ENCODE measurements at places on chromosomes 13 and 19. TPM values are rescaled to one million over a fixed set of nuclear protein-coding genes. Genes with fewer than 3 reads are reported as not detected.

The SULT2A1 gene
- total RNA-seq: not detected

The DCUN1D2 gene
- 26.2 TPM for total RNA-seq

The PLPP2 gene
- 0.04 TPM for total RNA-seq

The DOHH gene
- 0.89 TPM for total RNA-seq

The MAG gene
- not detected for total RNA-seq

All from Karpas-422 (cell line).